ENCODE measurements at places on chromosomes 1 and 21.

DNA sequence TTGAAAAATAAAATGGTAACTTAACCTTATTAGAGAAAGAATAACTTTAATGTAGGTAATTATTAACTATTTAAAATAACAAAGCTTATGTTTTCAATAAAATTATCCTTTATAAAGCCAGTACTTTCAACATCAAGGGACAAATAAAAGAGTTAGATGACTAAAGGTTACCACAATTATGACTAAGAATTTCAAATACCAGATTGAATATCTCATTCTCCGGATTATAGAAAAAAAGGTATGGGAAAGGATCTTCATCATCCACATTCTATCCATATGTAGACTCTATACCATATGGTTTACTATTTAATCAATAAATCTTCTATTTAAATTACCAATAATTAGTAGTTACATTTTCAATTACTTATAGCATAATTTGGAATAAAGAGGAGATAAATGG, 62.8 kb downstream of the TOR3A start:
- no peak for DNase-seq

GRCh38 chr1:65832296-65832695, 39.6 kb downstream of the PDE4B start:
- no peak for DNase-seq

GRCh38 chr1:156767879-156768604, 707 bp downstream of the PRCC start:
- no peak for DNase-seq

DNA sequence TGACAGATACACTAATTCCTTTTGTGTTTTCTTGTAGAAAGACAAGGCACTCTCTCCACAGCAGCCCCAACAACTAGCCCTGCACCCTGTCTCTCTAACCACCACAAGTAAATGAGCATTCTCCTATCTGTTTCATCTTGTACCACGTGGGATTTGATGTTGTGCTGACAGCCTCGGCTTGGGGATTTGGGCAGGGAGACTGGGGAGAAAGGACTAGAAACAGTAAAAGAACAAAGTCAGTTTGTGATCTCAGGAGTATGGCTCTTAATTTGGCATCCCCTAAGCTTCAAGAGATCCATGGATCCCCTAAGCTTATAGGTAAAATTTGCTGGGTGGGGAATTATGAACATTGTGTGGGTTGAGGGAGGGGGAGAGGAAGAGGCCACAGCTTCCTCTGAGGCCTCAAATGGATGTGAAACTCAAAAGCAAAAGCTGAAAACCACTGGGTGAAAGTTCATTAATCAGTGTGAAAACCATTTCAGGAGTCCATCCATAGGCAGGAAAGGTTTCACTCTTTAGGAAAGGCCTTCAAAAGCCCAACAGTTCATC, 3.1 kb downstream of the C1orf162 start:
- peak; percentile 14 for DNase-seq

GRCh38 chr1:167401260-167401873, 117.0 kb downstream of the CD247 start:
- peak; percentile 44 for DNase-seq

- DNase-seq: no peak
Observed at GRCh38 chr1:217149791-217150190, 426.6 kb upstream of the ESRRG start.

DNA sequence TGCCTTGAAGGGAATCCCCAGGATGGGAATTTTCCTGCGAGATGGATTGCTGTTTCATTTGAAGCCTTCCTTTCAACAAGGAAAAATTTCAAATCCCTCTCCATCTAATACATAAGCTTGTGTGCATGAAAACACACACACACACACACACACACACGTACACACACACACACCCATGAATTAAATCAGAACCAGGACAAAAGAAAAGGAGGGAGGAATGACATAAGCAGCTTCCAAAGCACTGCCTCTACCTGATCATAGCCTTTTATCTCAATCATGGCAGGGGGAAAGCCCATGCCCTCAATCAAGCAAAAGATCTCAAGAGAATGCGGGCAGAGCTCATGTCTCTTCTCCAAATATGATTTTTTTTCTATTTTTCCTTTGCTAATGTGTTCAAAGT, 139.7 kb downstream of the SLC44A5 start:
- no peak for DNase-seq
